ENCODE measurements at places on chromosomes 6 and 20.
A peak's percentile ranks its signal among the peaks of the same experiment; 100 is the strongest.

GRCh38 chr6:164294047-164294784 is 879.7 kb downstream of the QKI start:
- DNase-seq = no peak

DNA sequence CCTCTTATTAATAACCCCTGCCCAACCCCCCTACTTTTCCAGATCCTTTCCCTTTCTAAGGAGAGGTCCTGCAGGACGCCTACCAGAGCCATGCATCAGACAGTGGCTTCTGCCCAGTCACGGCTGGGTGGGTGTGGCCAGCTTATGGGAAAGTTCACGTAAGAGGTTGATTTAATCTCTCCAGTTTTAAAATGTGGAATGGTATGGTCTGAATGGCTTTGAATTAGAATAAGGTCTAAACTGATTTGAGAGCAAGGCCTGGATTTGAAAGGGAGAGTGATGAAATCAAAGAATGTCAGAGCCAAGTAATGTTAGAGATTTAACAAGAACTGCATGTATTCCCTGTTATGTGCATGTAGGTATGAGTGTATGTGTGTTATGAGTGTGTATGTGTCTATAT is 275.7 kb downstream of the PAX1 start:
- DNase-seq = no peak

DNA sequence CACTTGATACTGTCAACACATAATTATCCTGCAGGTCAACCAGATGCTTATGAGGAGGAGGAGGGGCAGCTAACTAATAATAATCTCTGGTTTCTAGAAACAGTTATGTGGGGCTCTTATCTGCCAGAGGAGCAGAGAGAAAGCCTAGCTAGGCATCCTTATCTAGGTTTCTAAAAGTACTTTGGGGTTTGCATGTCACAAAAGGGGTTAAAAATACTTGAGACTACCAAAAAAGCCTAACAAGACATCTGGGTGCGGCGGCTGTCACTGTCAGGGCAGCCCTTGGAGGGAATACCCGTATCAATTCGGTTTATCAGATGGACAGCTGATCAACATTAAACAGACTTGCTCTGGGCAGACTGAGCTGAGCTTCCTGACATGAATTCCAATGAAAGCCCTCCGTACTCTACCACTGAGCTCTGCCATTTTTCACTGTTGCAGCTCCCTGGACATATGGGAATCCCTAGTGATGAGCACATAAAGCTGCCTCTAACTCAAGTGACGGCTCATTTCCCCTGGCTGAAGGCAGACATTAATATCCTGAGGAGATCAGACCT is 166.6 kb downstream of the PDSS2 start:
- DNase-seq = no peak

- no peak for DNase-seq
Observed at GRCh38 chr20:43904827-43905177, 9.8 kb upstream of the TOX2 start.

- peak; percentile 59 for DNase-seq
Observed at GRCh38 chr20:26209171-26209941, 512.7 kb upstream of the ZNF337 start.

- DNase-seq = no peak
Observed at GRCh38 chr6:111794300-111794699, 79.0 kb downstream of the FYN start.
